ENCODE measurements at places on chromosomes 2 and 18. TPM values are rescaled to one million over a fixed set of nuclear protein-coding genes. Genes with fewer than 3 reads are reported as not detected.

CNDP1 gene
- total RNA-seq: not detected

COPS9 gene
- total RNA-seq: 196 TPM

EVA1A gene
- 59.7 TPM for total RNA-seq

ASB18 gene
- not detected for total RNA-seq

DOK6 gene
- not detected for total RNA-seq

SYT4 gene
- not detected for total RNA-seq

RAB27B gene
- not detected for total RNA-seq

GRCh38 chr2:189192766-189193165, 13.2 kb upstream of the COL5A2 start:
- H3K27ac ChIP-seq: no peak overlapping the region
- no peak overlapping the region for H3K4me3 ChIP-seq
- DNase-seq: no peak
- H3K4me1 ChIP-seq: no peaks in the 10 kb centered on the region
- no peaks in the 10 kb centered on the region for H3K36me3 ChIP-seq
- H3K27me3 ChIP-seq: no peaks in the 10 kb centered on the region

DNA sequence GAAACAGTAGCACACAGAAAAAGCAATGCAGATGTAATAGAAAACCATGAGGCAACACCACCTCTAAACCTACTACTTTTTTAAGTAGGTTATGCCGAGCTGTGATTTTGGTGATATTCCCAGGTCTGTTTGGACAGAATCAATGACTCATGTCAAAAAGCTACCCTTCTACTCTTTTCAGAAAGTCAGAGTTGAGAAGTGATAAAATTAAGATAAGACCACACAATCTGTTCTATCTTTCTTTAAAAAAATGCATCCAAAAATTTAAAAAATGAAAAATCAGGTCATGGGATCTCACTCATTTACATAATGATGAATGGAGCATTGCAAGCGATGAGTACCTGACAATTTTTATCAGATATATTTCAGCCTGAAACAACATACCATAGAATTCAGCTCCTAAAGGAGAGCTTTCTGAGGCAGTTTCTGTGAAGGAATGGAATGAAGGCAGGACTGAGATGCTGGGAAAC, 826.3 kb downstream of the BCL11A start:
- no peak for DNase-seq
- H3K4me1 ChIP-seq: no peaks in the 10 kb centered on the region
- no peak overlapping the region for H3K27ac ChIP-seq

- H3K4me1 ChIP-seq: no peaks in the 10 kb centered on the region
- peaks cover 13% of the 10 kb centered on the region for H3K27me3 ChIP-seq
- DNase-seq: no peak
- no peak overlapping the region for H3K4me3 ChIP-seq
Observed at GRCh38 chr18:25814841-25815458, 275.5 kb downstream of the SS18 start.

GRCh38 chr2:55779459-55780421, 86.1 kb upstream of the PNPT1 start:
- H3K27me3 ChIP-seq: no peaks in the 10 kb centered on the region
- no peaks in the 10 kb centered on the region for H3K36me3 ChIP-seq
- peaks cover 28% of the 10 kb centered on the region for H3K4me1 ChIP-seq
- DNase-seq: peak; percentile 93
- H3K27ac ChIP-seq: peak overlapping the region; percentile 99
- H3K4me3 ChIP-seq: no peak overlapping the region

DNA sequence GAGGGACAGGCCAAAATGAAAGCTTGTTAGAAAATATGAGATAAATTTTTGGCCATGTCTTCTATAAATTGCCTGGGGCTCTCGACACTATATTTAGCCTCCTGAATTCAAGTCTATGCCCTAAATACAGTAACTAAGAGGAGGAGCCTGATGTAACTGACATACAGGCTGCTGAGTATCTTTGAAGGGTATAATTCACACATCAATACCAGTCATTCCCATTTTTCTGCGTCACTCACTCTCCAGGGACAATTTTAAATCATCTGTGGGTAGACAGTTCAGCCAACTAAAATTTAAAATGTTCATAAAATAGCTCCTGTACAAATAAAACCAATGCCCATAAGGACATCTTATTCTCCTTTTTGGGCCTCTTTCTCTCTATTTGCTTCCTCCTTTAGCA, 105.9 kb downstream of the AP1S3 start:
- DNase-seq: no peak
- no peak overlapping the region for H3K4me3 ChIP-seq
- no peaks in the 10 kb centered on the region for H3K36me3 ChIP-seq

DNA sequence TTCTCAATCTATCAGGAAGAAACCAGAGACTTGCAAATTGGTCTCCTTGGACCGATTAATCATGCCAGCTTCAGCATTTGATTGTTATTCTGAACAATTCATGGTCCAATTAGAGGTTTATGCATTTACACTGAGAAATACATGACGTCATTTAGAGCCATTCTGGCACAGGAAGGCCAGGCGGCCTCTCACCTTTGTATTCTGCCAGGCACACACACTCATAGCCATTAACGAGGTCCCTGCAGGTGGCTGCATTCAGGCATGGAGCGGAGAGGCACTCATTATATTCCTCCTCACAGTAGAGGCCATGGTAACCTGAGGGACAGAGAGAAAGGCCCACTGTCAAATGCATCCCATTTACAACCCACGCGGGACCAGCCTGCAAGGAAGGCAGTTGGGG, 146.8 kb upstream of the PID1 start:
- DNase-seq: no peak
- no peaks in the 10 kb centered on the region for H3K36me3 ChIP-seq
- H3K4me1 ChIP-seq: no peaks in the 10 kb centered on the region
- no peak overlapping the region for H3K27ac ChIP-seq

- H3K36me3 ChIP-seq: no peaks in the 10 kb centered on the region
- no peaks in the 10 kb centered on the region for H3K27me3 ChIP-seq
- no peaks in the 10 kb centered on the region for H3K4me1 ChIP-seq
- H3K4me3 ChIP-seq: no peak overlapping the region
- DNase-seq: no peak
Observed at GRCh38 chr2:35462226-35462998, 893.2 kb upstream of the CRIM1 start.

DNA sequence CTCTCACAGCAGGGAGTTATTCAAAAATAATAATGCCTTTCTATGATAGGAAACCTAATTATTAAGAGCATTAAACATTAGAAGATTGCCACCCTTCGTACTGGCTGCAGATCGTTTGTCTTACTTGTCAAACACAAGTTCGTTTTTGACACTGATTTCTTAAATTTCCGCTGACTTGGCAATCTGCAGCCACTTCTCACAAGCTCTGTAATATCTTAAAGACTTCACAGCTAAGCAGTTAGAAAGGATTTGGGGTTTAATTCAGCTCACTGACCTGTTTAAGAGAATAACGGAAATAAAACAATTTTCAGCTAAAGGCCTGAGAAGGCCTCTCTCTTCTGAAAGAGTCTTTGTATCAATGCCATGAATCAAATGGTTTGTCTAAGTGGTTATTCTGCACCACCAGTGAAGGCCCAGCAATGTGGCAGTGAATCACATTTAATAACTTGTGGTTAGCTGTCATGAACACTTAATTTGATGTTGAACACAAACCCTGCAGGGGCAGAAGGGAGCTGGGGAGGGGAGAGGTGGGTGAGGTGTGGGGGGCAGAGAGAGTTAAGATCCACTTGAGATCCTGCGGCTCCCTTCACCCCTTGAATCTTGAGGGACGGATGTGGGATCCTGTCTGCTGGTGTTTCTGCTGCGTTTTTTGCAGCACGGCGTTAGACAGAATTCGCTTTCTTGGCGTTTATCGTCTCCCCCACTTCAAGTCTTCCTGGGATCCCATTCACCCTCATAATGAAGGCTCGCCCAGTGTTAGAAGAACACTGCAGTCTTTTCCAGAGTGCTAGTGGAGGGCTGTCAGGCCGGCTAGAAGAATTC, 145.4 kb upstream of the SATB2 start:
- peaks cover 7% of the 10 kb centered on the region for H3K27me3 ChIP-seq
- DNase-seq: no peak
- H3K4me3 ChIP-seq: no peak overlapping the region

DNA sequence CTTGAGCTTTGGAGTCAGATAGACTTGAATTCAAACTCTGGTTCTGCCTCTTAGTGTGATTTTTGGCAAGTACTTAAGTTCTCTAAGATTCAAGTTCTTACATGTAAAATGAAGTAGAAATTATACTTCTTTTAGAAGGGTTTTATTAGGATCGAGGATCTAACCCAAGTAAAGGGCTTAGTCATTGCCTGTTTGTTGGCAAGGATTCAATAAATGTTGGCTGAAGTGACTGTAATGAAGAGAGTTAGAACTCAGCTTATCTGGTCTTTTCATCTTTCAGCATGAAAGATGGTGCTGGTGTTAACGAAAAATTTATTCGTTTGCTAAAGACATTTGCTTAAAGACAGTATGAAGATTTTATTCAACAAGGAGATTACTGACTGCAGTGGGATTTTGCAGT, 315.9 kb upstream of the THUMPD2 start:
- no peaks in the 10 kb centered on the region for H3K36me3 ChIP-seq
- peaks cover 11% of the 10 kb centered on the region for H3K4me1 ChIP-seq
- no peak overlapping the region for H3K4me3 ChIP-seq
- no peaks in the 10 kb centered on the region for H3K27me3 ChIP-seq
- peak; percentile 54 for DNase-seq
- no peak overlapping the region for H3K27ac ChIP-seq

- H3K4me1 ChIP-seq: no peaks in the 10 kb centered on the region
- no peaks in the 10 kb centered on the region for H3K36me3 ChIP-seq
- no peak overlapping the region for H3K27ac ChIP-seq
- H3K4me3 ChIP-seq: no peak overlapping the region
- no peaks in the 10 kb centered on the region for H3K27me3 ChIP-seq
Observed at GRCh38 chr2:43399515-43400264, 173.3 kb upstream of the ZFP36L2 start.

DNA sequence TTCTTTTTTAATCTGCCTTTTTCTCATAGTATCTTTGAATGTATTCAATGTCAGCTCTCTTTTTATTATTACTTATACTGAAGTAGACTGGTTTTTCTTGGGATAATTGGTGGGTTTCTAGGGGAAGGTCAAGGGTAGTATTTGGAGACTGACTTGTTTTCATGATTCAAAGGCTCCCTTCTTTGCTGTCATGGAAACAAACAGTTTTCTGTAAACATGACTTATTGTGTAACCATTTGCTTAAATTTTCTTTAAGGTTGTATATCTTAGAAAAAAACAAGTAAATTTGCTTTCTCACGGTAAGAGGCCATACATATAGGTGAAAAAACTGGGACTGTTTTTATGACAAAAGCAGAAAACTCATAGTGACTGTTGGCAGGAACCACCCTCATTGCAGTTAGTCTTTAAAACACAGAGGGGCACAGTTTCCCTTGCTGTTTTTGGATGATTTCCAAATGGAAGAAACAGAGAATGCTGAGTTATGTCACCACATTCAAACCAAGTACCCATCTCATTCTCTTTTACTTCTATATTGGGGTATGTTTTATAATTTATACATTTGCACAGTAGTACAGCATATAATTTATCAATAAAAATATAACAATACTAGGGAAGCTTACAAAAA, 5.8 kb upstream of the RDH14 start:
- H3K36me3 ChIP-seq: no peaks in the 10 kb centered on the region
- no peak overlapping the region for H3K27ac ChIP-seq
- no peaks in the 10 kb centered on the region for H3K4me1 ChIP-seq
- H3K27me3 ChIP-seq: no peaks in the 10 kb centered on the region
- H3K4me3 ChIP-seq: no peak overlapping the region
